Fibroblast of the aortic adventitia (primary cell): ENCODE measurements at places on chromosomes 6 and 20.

DNA sequence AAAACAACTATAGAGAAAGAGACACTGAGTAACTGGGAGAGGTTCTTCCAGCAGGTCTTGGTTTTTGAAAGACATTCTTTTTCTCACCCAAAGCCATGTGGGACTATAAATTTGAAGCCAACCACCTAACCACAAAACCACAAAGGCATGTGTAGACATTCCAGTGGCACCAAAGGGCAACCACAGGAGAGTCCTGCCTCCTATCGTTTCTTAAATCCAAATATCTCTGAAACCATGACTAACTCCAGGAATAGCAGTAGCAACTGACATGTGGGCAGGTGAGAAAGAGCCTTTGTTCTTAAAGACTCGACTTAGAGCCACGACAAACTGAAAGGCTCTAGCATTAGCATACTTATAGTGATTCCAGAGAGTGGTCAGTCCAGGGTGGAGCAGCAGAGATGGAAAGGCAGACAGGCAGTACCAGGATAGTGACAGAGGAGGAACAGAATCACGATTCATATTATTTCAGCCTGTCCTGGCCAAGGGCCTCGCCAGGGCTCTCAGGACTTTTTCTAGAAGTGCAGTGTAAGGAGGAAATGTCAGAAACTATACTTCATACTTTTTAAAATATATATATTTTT lies 9.4 kb upstream of the COL9A1 start:
- peak; percentile 64 for DNase-seq

- no peak for DNase-seq
Observed at GRCh38 chr6:31476515-31477139, 21.3 kb upstream of the MICB start.

DNA sequence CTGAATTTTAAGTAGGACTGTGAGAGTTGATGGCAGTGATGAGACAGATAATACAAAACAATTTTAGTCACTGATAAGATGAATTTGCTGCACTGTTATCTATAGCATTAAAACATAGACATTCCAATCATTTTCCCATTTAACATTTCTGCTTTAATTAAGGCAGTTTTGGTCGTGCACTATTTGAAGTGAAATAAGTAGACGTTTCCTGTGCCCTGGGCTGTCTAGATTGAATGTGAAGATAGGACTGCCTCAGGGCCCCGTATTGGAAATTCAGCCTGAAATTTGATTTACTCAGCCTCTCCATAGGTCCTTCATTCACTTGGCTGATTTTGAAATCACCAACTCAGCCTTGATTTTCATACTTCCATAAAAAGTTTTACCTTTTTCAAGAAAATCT lies 48.3 kb downstream of the ARID1B start:
- no peak for DNase-seq

GRCh38 chr6:82703230-82703629 lies 339.6 kb downstream of the TPBG start:
- DNase-seq, result no peak

- no peak for DNase-seq
Observed at GRCh38 chr6:94600636-94601035, 976.7 kb upstream of the MANEA start.

GRCh38 chr6:3726421-3726820 lies 25.1 kb downstream of the PXDC1 start:
- no peak for DNase-seq
